Left lung (tissue), 14 donors: ENCODE measurements at places on chromosomes 3 and 15. TPM values are rescaled to one million over a fixed set of nuclear protein-coding genes. Genes with fewer than 3 reads are reported as not detected.

- no peak for DNase-seq
Measured at GRCh38 chr3:142940472-142940871, 23.0 kb downstream of the PAQR9 start.

DNA sequence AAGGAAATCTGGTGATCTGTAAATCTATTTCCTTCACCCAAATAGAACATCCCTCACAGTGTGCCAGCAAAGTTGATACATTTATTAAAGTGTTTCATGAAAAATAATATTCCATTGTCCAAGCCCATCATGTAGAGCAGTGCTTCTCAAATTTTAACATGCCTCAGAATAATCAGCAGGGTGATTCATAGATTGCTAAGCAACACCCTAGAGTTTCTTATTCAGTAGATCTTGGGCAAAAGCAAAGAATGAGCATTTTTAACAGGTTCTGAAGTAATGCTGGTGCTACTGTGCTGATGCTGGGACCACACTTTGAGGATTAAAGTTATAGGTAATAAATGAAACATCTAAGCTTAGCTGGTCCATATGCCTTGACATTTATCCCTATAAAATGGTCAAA lies 210.5 kb downstream of the ZIC4 start:
- no peak for DNase-seq

DNA sequence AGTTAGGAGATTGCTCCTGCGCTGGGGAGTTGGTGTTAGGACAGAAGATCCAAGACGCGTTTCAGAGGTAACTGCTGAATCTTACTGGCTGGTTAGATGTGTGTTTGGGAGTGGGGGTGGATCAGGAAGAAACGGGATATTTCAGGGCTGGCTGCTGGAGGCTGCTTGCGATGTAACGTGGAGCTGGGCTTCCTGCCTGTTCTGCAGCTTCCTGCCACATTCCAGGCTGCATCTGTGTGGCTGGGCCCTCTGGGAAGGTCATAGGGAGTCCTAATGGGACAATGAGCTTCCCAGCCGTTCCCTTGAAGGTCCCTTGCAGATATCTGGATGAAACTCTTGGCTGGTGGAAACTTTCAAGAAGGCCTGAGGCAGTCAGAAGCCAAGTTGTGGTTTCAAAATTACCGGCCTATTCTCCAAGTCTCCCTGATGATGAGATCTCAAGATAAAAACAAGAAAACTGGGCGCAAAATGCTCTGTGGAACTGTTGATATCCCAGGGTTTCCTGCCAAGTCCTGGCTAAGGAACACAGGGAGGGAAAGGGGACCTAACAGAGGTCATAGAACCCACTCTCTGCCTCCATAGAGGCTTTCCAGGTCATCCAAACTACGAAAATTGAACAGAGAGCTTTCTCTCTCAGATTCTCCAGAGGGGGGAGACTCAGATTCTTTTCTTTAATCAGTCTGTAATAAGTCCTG lies 67.0 kb downstream of the NOX5 start:
- DNase-seq = no peak

The TRIM42 gene
- polyA plus RNA-seq = not detected

- DNase-seq = no peak
Measured at GRCh38 chr3:196055683-196056270, 26.1 kb downstream of the TFRC start.

DNA sequence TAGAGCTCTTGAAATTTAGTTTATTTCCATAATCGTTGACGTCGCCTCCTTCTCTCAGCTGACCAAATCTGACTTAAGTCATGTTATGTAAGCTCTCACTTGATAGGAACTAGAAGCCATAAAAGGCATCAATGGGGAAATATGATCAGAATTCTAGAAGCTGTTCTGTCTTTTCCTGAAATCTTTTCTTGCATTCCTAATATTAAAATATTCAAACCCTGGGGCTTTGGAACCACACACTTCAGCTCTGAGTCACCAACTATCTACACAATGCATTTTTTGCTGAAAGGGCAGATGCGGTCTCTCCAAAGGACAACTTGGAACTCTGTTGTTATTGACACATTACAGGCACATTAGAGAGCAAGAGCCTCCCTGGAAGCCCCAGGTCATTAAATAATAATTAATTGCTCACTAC lies 91.3 kb downstream of the LARS2 start:
- DNase-seq = no peak

DNA sequence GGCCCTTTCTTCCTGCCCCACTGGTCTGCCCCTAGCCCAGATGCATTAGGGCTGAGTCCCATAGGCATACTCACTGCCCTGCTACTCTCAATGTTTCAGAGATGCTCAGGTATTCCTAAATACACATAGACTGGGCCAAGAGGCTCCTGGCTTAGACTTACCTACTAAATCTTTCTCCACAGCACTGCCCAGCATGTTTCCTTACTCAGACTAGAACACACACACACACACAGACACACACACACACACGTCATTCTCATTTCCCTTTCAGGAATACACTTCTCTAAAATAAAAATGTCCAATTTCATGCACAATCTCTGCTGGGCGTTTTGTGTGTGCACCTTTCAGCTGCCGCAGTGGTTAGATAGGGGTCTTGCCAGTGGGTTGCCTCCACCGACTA lies 175.7 kb downstream of the FAM43A start:
- no peak for DNase-seq
